Activated gamma-delta T cell (primary cell): ENCODE measurements at places on chromosomes 1 and 21.

DNA sequence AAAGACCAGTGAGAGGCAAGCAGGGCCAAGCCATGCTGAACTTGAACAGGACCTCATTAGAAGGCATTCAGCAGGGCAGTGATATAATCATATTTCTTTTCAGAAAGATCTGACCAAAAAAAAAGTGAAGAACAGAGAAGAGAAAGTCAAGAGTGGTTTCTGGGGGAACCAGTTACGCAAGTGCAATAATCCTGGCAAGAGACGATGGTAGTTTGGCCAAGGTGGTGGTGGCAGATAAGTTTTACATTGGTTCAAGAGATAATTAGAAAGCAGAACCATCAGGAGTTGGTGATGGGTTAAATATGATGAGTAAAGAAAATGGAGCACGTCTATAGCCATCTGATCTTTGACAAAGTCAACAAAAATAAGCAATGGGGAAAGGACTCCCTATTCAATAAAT lies 54.3 kb downstream of the ZSWIM5 start:
- DNase-seq: no peak

DNA sequence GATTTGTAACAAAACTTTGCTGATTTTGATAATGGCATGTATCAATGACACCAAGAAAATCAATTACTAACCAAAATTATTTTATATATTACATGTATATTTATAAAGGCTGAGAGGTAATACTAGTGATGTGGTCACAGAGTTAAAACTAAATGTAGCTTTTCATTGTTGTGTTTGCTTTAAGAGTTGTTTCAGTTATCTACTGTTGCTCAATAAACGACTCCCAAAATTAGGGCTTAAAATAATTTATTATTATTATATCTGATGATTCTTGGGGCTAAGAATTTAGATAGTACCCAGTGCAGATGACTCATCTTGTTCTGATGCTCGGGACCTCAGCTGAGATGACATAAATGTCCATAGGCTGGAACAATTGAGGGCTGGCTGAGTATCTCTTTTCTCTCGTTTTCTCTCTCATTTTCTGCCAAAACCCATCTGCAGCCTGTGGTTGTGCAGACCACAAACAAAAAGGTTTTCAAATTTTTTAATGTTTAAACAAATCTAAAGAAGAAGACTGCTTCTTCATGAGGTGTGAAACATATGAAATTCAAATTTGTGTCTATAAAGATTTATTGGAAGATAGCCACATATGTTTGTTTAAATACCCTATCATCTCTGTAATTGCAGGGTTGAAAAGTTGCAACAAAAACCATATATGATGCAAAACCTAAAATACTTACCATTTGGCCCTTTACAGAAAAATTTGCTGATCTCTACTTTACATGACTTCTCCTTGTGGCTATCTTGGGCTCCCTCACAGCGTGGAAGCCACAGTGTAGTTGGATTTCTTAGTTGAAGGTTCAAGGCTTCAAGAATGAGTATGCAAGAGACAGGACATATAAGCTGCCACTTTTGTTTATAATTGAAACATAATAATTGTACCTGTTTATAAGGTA lies 14.8 kb upstream of the PTPRC start:
- no peak for DNase-seq

- no peak for DNase-seq
These were observed 19.4 kb downstream of the LGALS8 start for GRCh38 chr1:236543065-236543669.

DNA sequence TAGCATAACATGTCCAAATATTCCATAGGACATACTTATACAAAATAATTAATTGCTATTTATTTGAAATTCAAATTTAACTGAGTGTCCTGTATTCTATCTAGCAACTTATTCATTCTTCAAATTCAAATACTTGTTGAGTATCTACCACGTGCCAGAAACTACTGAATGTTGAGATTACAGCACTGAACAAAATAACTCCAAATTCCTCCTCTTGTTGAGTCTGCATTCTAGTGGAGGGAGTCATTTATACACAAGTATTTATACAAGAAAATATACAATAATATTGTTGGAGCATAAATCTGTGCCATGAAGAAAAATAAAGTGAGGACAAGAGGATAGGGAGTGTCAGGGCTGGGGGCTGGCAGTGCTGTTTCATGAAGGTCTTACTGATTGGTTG lies 43.7 kb upstream of the CDC42BPA start:
- DNase-seq: no peak

DNA sequence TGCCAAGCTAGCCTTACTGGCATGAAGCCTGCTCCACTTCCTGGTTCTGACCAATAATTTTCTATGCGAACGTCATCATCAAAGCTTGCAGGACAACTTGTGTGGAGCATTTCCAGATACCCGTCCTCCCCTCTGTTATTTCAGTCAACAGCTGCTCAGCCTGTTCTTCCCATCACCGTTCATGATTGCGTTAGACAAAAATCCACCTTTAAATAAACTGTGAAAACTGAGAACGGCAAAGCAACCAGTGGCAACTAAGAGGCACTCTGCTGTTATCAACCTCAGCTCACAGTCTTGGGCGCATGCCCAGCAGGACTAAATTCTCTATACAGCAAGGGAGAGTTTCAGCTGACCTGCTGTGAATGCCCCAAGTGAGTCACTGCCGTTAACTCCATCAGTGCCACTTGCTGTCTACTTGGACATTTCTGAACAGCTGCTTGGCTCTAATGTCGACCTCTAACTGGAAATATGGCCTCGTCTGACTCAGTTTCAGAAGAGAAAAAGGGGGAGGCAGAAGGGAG lies 207.4 kb upstream of the RUNX1 start:
- DNase-seq: no peak
